COLO829 (cell line): ENCODE measurements at places on chromosomes 12 and 14.

GRCh38 chr14:74574706-74575105 lies 37.3 kb downstream of the LTBP2 start:
- DNase-seq = no peak

DNA sequence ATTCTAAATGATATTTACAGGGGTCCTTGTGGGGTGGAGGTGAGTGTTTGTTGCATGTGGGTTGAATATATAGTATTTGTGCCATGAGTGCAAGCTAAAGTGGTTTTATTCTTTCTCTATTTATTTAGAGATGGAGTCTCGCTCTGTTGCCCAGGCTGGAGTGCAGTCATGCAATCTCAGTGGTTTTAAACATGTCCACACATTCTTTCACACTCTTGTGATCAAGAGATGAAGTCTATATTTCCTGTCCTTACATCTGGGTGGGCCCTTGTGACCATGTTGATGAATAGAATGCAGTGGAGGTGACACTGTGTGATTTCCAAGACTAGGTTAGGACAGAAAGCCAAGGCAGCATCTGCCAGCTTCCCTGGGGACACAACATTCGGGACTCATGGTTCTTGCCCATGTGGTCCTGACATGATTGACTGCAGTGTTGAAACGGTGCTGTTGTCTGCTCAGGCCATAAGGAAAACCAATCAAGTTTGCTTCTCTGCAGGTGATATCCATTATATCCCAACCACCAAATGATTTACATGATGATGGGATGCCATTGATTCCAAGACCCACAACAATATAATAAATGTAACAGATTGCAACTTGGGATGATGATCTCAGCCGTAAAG lies 172.6 kb downstream of the SUDS3 start:
- no peak for DNase-seq

- DNase-seq = no peak
Measured at GRCh38 chr12:132364348-132364902, 35.0 kb upstream of the GALNT9 start.

DNA sequence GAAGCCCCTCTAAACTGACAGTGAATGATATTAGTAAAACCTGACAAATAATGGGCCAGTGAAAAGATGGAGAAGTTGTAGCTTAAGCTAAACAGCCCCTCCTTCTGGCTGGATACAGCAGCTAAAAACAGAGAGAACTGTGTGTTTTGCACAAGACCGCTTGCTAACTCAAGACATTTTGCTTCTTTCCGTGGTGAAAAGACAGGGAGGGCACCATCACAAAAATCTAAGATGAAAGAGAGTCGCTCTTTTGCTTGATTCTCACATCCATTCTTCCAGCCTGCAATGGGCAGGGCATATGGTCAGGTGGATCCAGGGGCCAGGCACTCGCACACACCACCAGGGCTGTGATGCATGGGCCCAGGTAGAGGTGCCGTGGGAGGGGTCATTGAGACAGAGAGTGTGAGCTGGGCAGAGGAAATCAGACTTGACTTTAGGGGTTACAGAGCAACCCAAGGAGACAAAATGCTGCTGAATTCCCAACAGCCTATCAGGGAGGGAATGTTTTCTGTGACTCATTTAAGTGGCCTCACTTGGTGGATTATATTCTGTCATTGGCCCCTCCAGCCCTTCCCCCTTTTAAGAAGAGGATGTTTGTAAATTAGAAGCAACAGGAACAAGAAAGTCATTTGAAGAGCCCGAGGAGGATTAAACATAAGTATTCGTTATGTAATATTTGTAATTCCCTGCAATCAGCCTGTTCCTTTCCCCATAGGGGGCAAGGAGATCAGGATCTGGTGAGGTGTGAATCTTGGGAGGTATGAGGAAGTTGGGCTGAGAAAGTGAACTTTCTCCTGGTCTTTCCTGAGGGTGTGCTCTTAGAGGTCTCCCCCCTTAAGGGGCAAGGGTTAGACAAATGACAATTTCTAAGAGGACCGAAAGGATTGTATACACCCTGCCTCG lies 12.3 kb downstream of the EMP1 start:
- DNase-seq = no peak

- DNase-seq = no peak
Measured at GRCh38 chr12:49030119-49030518, 11.5 kb upstream of the PRKAG1 start.

DNA sequence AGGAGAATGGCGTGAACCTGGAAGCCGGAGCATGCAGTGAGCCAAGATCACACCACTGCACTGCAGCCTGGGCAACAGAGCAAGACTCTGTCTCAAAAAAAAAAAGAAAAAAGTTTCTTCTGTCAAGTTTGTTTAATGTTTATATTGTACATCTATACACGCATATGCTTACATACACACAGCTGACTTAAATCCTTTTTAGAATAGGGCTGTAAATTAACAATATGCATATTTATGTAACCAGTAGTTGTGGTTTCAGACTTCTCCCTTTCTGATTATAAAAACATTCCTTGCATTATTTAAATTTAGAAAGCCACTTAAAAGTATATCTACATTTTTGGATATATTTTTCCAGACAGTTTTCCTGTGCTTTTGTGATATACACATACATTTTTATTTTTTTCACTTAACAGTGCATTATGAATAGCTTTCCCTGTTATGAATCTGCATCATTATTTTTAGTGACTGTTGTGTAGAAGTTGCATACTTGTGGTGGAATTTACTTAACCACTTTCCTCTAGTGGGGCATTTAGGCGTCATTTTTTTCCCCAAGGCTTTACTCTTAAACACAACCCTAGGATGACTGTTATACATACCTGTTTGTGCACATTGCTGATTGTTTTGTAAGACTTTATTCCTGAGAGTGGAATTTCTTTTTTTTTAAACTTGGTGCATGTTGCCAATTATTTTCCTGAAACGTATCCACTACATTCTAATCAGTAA lies 29.4 kb downstream of the POLR3B start:
- DNase-seq = no peak

- DNase-seq = no peak
Measured at GRCh38 chr12:81231574-81232368, 153.9 kb downstream of the ACSS3 start.

DNA sequence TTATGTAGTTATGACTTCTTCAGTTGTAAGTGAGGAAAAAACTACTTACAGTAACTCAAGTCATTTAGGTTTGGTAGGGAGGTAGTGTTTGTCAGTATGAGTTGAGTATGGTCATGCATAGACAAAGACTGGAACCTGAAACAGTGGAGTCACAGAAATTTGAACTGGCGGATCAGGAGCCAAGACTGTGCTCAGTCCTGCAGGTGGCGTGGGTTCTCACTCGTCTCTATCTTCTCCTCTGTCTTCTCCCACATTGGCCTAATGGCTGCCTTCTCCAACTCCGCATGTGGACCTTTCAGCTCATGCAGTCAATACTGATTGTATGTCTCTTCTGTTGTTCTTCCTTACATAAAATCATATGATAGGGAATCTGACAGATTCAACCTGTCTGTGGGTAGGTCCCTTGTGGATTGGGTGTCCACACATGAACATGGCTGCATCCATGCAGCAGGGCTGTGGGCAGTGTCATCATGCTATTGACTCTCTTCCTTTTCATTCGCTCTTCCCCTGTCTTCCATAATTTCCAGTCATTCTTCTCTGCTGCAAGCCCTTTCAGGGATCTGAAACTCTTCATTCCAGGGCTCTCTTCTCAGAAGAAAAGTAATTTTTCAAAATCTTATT lies 78.8 kb upstream of the NEDD1 start:
- DNase-seq = no peak

GRCh38 chr12:34345801-34346200 lies 323.5 kb downstream of the ALG10 start:
- no peak for DNase-seq

DNA sequence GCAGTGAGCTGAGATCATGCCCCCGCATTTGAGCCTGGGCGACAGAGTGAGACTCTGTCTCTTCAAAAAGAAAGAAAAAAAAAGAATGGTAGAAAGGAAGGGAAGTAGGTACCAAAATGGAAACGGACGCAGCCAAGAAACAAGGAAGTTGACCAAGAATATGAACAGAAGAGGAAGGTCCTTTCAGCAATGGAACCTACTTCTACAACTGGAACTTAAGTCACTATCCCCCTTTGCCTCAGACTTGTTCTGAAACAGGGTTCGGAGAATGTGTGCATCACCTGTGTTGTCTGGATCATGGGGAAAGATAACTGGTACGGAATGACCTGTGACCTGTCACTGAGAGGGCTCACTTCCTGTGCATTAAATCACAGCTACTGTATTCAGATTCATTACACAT lies 43.9 kb upstream of the RNASE1 start:
- no peak for DNase-seq

GRCh38 chr12:44507461-44507860 lies 368.7 kb downstream of the NELL2 start:
- peak; percentile 50 for DNase-seq

DNA sequence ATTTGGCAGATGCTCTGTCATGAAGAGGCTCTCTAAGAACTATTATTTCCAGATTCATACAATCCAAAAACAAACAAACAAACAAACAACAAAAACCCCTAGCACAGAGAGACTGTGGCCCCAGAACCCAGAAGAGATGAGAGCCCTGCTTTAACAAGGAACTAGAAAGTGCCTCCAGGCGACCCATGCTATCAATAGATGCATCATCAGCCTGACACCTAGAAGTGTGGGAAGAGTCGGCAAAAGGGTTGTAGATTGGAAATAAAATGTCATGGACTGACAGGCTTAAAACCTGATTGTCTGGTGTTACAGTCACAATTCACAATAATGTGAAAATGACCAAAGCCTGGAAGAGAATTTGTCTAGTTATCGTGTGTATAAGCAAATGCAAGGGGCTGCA lies 50.6 kb upstream of the FLRT2 start:
- DNase-seq = no peak

DNA sequence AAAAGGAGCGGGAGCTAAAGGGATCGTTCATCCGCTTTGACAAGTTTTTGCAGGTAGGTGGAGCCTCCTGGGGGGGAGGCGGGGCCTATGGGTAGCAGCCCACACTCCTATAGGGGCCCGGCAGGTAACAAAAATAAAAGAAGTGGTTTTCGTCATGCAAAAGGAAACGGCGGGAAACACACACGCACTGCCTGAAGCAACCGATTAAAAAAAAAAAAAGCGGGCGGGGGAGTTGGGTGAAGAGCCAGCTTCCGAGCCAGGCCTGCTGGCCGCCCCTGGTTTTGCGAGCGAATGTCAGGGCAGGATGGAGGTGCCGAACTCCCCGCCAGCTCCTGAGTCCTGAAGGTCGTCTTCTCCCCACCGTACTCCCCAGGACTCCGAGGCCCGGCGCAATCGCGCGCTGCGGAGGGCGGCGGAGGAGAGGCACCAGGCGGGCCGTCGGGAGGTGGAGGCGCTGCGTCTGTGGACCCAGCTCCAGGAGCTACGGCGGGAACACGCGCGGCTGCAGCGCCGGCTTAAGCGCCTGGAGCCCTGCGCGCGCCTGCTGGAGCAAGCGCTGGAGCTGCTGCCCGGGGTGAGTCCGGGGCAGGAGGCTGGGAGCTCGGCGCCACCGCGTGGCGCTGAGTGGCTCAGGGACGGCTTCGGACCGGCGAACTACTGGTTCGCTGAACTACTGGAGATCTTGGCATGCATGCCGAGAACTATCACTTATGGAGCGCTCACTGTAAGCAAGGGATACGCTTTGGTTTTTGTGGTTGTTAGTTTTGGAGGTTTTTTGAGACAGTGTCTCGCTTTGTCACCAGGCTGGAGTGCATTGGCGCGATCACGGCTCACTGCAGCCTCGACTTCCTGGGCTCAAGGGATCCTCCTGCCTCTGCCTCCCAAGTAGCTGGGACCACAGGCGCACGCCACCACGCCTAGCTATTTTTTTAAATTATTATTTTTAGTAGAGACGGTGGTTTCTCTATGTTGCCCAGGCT lies 3.6 kb downstream of the CFAP73 start:
- peak; percentile 68 for DNase-seq

DNA sequence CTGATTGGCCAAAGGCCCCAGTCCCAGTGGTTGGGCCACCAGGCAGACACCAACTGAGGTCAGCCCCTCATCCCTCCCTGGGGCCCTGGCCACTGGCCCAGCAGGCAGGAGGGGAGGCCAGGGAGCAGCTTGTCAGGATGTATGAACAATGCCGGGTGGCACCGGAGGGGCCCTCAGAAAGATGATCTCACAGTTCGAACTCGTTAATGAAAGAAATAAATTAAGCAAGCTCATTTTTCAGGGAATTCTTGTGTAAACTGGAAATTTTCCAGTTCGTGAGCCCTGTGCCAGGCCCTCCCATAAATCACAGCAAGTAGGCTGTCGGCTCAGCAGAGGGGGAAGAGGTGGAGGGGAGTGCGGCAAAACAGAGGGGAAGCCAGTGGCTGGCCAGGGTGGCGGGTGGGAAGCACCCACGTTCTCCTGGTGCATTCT lies 177.0 kb upstream of the VASH1 start:
- no peak for DNase-seq

GRCh38 chr14:51564986-51565604 lies 86.6 kb upstream of the FRMD6 start:
- DNase-seq = no peak

GRCh38 chr14:99684410-99684934 lies 374 bp downstream of the CYP46A1 start:
- no peak for DNase-seq
